CD4-positive, alpha-beta T cell treated with Interleukin-12 subunit alpha and Interleukin-12 subunit beta, for 1 hour (primary cell): ENCODE measurements at places on chromosomes 16 and 17.

GRCh38 chr17:4150096-4150495 lies 7.1 kb downstream of the CYB5D2 start:
- DNase-seq: no peak

DNA sequence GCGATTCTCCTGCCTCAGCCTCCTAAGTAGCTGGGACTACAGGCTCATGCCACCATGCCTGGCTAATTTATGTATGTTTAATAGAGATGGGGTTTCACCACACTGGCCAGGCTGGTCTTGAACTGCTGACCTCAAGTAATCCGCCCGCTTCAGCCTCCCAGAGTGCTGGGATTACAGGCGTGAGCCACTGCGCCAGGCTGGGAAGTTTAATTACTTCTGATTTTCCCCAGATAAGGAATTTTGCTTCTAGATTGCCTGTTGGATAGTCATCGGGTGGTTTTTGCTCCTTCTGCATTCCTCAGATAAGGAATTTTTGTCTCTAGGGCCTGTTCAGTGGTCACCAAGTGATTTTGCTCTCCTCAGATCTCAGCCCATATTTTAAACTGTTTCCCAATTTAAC lies 112.5 kb downstream of the MAP2K4 start:
- no peak for DNase-seq

DNA sequence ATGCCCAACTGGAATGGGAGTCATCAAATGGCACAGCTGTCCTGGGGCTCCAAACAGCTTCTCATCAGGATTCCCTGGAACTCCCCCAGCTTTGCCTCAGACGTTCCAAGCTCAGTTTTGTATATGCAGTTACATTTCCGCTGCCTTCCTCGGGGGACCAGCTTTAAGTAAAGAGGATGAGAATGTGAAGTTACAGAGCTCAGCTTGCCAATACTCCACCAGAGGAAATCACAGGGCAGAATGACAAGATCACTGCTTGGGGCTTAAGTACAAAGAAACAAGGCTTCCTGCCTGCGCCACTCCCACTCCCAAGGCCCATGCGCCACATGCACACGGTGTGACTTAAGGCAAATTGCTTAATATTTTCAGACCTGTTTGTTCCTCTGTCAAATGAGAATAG lies 272.4 kb upstream of the CDH11 start:
- no peak for DNase-seq

DNA sequence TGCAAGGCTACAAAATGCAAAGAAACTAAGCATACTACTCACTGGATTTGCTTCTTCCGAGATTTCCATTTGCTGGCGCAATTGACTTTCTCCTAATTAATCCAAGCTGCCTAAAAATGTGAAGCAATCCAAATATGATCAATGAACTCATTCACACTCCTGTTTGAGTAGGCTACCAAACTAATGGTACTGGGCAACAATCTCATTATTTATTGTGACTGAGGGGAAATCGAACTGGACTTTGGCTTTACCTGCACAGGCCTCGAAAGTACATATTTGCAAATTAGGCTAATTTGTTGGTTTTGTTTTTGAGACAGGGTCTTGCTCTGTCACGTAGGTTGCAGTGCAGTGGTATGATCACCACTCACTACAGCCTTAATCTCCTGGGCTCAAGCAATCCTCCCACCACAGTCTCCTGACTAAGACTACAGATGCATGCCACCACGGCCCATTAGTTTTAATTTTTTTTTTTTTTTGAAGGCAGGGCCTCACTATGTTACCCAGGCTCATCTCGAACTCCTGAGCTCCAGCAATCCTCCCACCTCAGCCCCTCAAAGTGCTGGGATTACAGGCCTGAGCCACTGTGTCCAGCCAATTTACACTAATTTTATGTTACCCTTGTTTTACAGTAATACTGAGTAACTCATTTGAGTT lies 2.6 kb downstream of the ERI2 start:
- no peak for DNase-seq

GRCh38 chr17:44384281-44384822 lies 5.1 kb downstream of the ITGA2B start:
- no peak for DNase-seq
